ENCODE measurements at places on chromosomes 6 and 20. TPM values are rescaled to one million over a fixed set of nuclear protein-coding genes. Genes with fewer than 3 reads are reported as not detected.
A peak's percentile ranks its signal among the peaks of the same experiment; 100 is the strongest.

ADGRF4 gene
- total RNA-seq, result not detected

SAMD5 gene
- total RNA-seq, result not detected

DNA sequence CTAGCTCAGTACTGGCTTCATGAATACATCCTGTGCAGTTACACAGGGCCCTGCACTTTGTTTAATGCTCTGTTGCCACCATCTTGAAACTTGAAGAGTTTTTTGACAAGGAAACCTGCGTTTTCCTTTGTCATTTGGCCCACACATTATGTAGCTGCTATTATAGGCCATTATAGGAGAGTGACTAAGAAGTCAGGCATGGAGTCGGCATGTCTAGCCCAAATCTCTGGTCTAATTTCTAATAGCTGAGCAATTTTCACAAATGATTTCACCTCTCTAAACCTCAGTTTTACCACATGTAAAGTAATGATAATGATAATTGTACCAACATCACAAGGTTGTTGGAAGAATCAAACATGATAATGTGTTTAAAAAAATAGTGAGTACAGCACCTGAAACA is 67.1 kb upstream of the MYLIP start:
- DNase-seq, result no peak

- DNase-seq, result no peak
Observed at GRCh38 chr6:3175715-3176402, 18.5 kb upstream of the TUBB2A start.

DNA sequence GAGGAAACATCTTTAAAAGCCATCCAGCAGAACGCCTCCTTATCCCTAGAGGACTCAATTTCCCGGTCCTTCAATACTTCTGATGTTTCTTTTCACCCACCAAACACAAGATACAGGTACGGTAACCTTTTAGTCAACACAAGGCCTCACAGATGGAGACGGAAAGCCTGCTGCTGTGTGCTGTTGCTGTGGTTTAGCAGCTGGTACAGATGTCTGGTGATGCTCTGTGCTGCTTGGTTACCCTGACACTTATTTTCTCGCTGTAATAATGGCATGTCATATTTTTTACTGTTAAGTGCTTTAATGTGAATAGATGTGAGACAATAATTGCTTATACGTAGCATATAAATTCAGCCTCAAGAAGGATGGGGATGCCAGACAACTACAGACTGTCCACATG is 25.3 kb downstream of the GMDS start:
- DNase-seq, result no peak

- no peak for DNase-seq
Observed at GRCh38 chr6:98343004-98343403, 491.4 kb upstream of the POU3F2 start.

- no peak for DNase-seq
Observed at GRCh38 chr20:49519212-49519712, 36.8 kb upstream of the KCNB1 start.

NPEPL1 gene
- 28.7 TPM for total RNA-seq

- no peak for DNase-seq
Observed at GRCh38 chr6:111737065-111737521, 131.4 kb upstream of the TRAF3IP2 start.

HTR1E gene
- not detected for total RNA-seq

GRCh38 chr20:41279546-41280225 is 37.8 kb downstream of the ZHX3 start:
- no peak for DNase-seq

DNA sequence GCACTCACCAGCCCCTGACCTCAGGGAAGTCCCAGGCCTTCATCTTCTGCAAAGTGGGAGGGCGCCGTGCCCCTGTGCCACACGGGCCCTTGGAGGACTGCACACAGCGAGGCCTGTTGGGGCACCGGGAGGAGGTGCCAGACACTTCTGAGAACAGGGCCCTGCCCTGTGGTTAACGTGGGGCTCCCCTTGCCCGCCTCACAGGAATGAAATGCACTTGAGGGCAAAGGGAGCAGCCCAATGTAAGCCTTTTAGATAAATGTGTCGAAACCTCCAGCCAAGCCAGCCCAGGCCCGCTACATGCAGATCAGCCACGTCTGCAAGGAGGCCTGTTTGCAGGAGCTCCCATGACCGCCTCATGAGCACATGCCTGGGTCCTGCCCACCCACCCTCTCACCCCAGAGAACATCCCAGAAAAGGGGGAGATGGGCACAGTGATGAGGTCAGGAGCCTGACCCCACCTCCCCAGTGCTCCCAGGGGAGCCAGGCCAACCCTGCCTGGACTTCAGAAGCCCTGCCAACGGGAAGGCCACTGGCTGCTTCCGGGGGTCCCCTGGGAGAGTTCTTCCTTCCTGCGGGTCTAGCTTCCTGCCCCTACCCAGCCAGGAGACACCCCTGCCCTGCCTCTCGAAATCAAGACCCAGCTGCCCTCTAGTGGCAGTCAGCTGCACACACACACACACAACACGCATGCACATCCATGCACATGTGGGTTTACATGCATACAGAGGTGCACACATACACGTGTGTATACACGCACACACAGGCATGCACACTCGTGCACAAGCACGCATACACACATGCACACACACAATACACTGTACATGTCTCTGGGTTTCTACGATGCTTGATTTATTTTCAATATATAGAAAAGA is 178.7 kb downstream of the TAF4 start:
- peak; percentile 47 for DNase-seq

AIF1 gene
- total RNA-seq, result 48.0 TPM

DNA sequence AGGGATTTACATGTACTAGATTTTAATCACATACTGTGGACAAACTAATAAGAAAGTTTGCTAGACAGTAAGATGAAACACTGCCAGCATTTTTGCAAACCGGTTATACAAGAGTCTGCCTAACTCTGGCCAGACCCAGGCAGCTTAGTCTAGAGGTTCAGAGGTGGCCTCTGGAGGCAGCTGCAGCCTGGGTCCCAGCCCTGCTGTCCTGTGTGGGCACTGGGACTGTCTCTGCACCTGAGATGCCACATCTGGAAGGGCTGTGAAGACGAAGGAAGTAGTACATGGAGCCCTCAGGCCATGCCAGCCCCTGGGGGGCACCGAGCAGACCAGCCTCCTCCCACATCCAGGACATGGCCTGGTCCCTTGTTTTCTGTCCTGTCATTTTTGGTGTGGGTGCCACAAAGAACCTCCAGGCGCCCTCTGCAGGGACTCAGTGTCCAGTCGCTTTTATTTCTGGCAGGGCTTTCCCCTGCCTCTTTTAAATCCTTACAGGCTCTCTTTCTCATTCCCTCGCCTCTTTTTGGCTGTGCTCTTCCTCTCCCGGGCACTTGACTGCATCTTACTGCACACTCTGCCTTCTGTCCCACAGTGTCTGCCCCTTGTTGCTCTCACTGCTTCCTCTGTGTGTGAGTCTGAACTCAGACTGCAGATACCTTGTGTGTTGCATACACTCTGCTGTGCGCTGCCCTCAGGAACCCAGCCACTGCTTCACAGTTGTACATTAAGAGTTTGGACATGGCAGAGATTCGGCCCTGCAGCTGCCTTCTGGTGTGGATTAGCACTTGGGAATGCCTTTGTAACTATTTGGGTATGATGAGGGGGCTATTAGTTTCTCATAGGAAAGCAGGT is 216.7 kb downstream of the ZDHHC14 start:
- peak; percentile 51 for DNase-seq

DEFB127 gene
- not detected for total RNA-seq

GRCh38 chr6:168404560-168404959 is 36.4 kb upstream of the SMOC2 start:
- DNase-seq, result no peak

- no peak for DNase-seq
Observed at GRCh38 chr20:23094927-23095326, 8.8 kb upstream of the CD93 start.

- no peak for DNase-seq
Observed at GRCh38 chr6:7515363-7515762, 26.1 kb upstream of the DSP start.

- DNase-seq, result no peak
Observed at GRCh38 chr6:105644073-105644489, 241.2 kb upstream of the PREP start.

ALDH8A1 gene
- total RNA-seq, result 1.0 TPM

- no peak for DNase-seq
Observed at GRCh38 chr6:151412909-151413308, 21.6 kb upstream of the ZBTB2 start.

SMLR1 gene
- not detected for total RNA-seq

CLVS2 gene
- total RNA-seq, result not detected

SLC18B1 gene
- total RNA-seq, result 9.3 TPM

- no peak for DNase-seq
Observed at GRCh38 chr6:7883381-7883780, 27.2 kb downstream of the TXNDC5 start.
